ENCODE measurements at places on chromosomes 5 and 9.

DNA sequence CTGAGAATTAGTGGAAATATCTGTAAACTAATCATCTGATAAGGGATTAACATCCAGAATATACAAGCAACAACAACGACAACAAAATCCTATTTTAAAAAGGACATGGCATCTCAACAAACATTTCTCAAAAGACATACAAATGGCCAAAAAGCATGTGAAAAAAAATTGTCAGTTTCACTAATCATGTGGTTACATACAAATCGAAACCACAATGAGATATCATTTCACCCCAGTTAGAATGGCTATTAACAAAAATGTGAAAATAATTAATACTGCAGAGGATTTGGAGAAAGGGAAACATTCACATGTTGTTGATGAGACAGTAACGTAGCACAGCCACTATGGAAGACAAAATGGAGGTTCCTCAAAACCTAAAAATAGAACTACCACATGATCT is 69.5 kb downstream of the ERP44 start:
- no peak for DNase-seq

- DNase-seq = no peak
These were observed 38.6 kb downstream of the GRAMD2B start for GRCh38 chr5:126461838-126462237.

DNA sequence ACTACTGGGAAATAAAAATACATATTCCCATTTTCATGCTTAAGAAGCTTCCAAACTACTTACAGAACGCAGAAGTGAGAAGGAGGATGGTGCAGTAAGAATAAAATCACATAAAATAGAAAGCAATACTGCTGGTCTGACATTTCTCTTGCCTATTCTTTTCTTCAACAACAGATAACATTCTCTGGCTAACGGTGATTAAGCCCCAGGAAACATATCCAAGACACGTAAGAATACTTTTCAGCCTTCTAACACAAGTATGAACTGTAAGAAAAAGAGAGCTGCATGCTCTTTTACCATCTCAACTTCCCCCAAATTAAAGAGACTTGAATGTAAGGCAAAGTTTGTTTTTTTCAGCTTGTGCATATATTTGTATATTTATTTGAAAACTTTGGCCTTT is 156.1 kb upstream of the TARS1 start:
- DNase-seq = no peak

GRCh38 chr5:77770293-77771005 is 5.7 kb downstream of the TBCA start:
- no peak for DNase-seq

- DNase-seq = no peak
These were observed 16.8 kb downstream of the FAM78A start for GRCh38 chr9:131259432-131259898.

GRCh38 chr5:134794082-134794481 is 35.5 kb downstream of the DDX46 start:
- no peak for DNase-seq

DNA sequence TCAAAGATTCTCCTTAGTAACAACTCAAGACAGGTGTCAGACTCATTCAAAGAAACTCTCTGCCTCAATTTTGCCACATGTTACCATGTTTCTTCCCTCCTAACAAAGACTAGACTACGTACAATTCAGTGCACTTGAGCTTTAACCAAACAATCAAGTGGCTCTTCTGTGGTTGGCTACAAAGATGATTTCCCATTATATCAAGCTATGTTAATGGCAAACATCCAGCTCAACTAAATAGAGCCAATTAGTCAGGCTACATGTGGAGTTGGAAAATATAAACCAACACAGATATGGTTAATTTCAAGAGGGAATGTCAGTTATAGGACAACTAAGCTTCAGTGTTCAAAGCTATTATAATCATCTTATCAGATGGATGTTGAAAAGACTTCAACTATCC is 29.2 kb upstream of the ADRA1B start:
- DNase-seq = no peak

GRCh38 chr5:65192331-65192730 is 289.4 kb downstream of the ADAMTS6 start:
- DNase-seq = no peak

All from iPS DF 19.7 (cell line).